ENCODE measurements at places on chromosomes 3 and 15.

GRCh38 chr3:99562990-99563607 lies 75.3 kb upstream of the COL8A1 start:
- DNase-seq = no peak

DNA sequence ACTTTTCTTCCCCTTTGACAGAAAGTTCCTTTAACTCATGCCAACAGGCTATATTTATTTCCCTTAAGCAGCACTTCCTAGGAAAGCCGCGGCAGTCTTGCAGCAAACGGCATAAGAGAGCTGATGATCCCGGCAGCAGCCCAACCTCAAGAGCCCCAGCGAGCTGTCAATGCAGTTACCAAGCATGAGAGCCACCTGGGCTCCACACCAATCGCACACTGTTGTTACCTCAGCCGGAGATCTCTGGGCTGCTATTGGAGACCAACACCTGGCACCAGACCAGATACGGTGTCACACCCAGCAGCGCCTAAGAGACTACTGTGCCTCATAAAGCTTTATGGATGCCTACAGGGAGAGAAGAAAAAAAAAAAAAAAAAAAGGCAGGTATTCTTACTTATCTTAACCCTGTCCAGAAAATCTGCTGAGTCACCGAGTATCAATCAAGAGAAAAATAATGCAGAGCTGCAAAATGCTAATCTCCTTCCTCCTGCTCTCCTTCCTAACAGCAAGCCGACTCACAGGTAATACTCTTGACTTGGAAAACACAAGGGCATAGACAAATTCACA lies 11.7 kb downstream of the ABCC5 start:
- peak; percentile 96 for DNase-seq

DNA sequence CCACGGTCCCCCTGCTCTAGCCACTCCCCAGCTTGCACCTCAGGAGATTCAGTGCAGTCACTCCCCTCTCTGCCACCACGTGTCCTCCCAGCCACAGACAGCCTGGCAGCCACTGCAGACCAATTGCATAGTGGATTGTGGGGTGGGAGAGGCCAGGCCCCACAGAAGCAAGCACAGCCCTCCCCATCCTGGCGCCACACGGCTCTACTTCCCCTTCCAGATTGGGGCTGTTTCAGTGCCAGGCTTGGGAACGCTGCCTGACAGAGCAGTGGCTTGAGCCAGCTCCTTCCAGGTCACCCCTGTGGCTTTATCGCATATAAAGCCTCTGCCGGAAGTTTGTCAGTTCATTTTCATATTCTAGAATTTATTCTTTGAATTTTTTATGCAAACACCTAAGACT lies 90.7 kb downstream of the TMEM266 start:
- DNase-seq = no peak

DNA sequence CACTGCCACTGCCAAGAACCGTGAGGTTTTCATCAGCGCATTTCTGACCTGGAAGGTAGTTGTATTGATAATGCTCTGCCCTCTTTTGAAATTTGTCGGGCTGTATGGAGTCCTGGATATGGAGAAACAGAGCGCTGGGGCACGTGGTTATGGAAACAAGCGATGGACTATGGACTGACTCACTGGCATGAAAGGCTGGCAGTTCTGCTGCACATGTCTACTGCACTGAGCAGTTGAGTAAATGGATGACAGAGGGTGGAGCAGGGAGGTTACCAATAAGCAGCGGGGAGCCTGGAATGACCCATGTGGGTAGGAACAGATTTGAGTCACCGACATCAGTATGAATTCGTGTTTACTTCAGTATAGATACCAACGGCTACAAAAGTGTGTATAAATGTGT lies 429.5 kb downstream of the OCA2 start:
- no peak for DNase-seq

DNA sequence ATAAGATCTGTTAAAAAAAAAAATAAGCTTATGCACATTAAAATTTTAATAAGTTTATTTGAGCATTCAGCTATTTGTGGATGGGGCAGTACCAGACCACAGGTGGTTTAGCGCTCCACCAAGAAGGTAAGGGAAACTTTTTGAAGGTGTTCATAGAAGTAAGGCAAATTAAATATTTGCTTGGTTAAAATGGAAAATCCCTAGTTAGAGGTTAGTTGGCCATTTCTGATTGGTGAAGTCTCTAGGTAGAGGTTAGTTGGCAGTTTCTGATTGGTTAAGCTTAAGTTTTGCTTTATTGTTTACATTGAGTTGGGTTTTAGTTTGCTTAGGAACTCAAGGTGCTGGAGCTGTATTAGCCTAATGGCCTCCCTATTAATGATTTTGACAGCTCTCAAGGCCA lies 30.7 kb downstream of the SCN11A start:
- DNase-seq = no peak

DNA sequence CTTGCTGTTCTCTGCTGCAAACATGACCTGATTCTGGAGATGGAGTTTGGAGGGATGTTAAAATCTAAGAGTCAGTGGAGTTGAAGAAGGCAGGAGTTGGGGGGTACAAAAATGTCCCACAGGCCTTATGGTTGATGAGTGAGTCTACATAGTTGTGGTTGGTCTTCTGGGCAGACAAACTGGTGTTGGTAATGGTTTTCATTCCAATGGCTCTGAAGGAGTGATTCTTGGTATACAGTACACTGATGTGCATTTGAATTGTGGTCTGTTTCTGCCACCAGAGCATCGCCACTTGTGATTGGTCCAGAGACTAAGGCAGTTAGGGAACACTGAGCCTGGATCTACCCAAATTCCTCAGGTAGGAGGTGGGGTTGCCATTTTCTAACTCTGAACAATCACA lies 514.1 kb upstream of the CFAP20DC start:
- no peak for DNase-seq

DNA sequence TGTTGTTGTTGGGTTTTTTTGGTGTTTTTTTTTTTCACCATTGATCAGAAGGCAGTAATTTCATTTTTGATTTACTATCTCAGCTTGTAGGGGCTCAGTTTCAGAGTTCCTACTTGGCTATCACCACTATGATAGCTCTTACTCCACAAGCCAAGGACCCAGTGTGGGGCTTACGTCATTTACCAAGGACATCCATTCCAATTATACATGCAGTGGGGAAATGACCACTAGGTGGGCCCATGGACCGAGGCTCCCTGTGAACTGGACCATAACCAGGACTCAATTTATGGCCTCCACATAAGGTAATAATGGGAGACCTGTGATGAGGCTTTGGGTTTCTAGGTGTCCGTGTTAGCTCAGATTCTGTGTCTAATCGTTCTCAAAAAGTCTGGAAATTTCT lies 67.5 kb upstream of the CACNA1D start:
- no peak for DNase-seq

- DNase-seq = peak; percentile 48
Observed at GRCh38 chr3:114454551-114455251, 160.9 kb downstream of the TIGIT start.

GRCh38 chr3:126554560-126555525 lies 3.9 kb downstream of the C3orf22 start:
- no peak for DNase-seq

DNA sequence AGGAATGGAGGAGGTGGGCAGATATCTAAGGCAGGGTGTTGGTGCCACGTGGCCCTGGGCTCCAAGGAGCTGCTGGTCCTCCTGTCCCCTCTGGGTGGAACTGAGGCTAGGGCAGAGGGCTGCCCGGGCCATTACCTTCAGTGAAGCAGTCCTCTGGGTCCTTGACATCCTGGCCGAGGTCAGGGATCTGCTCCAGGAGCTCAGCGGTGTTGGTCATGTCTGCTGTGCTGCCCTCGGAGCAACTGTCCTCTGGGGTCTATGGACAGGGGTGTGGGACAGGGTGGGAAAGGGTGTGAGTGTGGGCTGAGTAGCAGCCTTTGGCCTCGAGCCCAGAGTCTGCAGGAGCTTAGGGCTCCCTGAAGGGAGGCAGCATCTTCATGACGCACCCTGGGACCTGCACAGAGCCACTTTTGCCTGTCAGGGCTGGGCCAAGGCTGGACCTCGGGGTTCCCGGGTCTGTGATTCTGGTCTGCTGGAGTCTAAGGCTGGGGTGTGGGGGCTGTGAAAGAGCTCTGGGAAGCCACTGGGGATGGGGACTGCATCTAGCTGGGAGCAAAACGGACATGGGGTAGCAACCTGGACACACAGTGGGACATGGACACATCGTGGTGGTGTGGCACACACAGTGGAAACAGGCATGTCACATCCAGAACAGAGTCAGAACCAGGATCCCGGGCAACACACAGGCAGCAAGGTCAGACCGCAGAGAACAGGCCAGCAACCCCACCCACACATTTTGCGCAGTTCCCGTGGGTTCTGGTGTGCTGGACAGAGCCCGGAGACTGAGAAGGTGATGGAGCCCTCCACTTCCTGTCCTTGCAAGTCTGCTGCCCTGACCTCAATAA lies 72.7 kb downstream of the SCN5A start:
- no peak for DNase-seq

GRCh38 chr3:140521751-140522445 lies 156.0 kb upstream of the TRIM42 start:
- DNase-seq = no peak

DNA sequence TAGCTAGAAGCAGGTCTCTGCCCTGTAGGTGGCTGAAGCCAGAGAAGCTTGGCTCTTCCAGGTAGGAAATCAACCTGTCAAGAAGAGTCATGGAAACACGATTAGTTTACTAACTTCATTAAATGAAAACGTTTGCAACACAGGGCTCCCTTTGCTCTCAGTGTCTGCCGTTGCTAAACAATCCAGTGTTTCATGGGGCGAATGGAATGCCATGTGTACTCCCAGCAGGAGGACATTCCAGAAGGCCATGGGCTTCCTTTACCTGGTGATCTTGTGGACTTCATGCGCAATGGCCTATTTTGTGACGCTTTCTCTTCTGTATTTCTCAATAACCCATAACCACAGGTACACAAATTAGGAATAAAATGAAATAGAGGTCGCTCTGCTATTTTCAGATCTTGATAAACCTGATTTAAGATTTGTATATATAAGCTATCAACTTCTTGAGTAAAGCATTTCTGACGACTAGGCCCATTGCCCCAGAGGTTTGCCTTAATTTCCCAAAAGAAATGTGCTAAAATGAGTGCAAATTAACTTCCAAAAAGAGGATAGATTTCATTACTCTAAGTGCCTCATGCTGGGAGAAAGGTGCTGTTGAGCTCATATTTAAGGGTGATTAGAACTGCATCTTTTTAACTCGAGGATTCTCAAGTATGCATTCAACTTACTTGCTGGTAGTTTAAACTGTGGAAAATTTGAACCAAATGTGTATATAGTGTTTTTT lies 171.0 kb downstream of the EPHA3 start:
- DNase-seq = no peak

GRCh38 chr3:71502066-71502625 lies 81.4 kb downstream of the FOXP1 start:
- DNase-seq = no peak

- DNase-seq = no peak
Observed at GRCh38 chr3:175046601-175047000, 187.5 kb downstream of the NAALADL2 start.

DNA sequence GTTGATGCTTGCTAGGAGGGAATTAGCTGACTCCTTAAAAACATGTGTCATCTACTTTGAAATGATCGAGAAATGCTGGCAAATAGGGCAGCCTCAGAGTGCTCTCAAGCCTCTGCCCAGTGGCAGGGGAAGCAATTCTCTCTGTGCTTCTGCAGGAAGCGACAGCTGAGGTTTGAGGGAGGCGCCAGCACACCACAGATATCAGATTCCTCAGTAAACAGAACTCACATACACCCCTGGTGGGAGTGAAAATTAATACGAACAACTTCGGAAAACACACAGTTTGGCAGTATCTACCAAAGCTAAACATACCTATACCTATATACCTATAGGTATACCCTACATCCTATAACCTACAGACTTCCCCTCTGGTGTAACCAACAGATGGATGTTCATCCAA lies 61.3 kb downstream of the NSMCE3 start:
- peak; percentile 4 for DNase-seq

- no peak for DNase-seq
Observed at GRCh38 chr3:197782230-197782629, 8.8 kb upstream of the LRCH3 start.

Measured in DMS153 (cell line).